Activated naive CD4-positive, alpha-beta T cell treated with anti-CD3 and anti-CD28 coated beads for 36 hours (primary cell): ENCODE measurements at places on chromosomes 7 and 10.

DNA sequence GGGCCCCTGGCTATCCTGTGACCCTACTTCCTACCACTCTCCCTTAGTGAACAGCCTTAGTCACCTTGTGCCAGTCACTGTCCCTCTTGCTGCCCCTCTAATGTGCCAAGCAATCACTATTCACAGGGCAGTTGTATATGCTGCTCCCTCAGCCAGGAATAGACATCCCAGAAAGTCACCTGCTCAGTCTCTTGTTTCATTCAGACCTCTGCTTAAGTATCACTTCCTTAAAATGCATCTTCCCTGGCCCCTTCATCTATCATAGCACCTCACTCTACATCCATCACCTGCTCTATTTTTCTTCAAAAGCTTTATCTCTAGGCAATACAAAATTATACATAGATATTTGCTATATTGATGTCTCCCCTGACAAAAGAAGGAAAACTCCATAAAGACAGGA lies 328.4 kb upstream of the NFE2L3 start:
- DNase-seq = no peak

- DNase-seq = no peak
These were observed 6.9 kb downstream of the MTG1 start for GRCh38 chr10:133400624-133401424.

GRCh38 chr7:123533929-123534382 lies 439 bp downstream of the IQUB start:
- DNase-seq = peak; percentile 20

GRCh38 chr10:31051703-31052102 lies 20.0 kb upstream of the ZNF438 start:
- DNase-seq = no peak

- DNase-seq = no peak
These were observed 28.1 kb upstream of the DNMBP start for GRCh38 chr10:100037758-100038315.

GRCh38 chr7:70072220-70072619 lies 473.9 kb downstream of the AUTS2 start:
- no peak for DNase-seq

- peak; percentile 71 for DNase-seq
These were observed 623 bp downstream of the TYSND1 start for GRCh38 chr10:70145666-70146488.

- no peak for DNase-seq
These were observed 113.7 kb upstream of the ANKRD1 start for GRCh38 chr10:91034494-91035159.

DNA sequence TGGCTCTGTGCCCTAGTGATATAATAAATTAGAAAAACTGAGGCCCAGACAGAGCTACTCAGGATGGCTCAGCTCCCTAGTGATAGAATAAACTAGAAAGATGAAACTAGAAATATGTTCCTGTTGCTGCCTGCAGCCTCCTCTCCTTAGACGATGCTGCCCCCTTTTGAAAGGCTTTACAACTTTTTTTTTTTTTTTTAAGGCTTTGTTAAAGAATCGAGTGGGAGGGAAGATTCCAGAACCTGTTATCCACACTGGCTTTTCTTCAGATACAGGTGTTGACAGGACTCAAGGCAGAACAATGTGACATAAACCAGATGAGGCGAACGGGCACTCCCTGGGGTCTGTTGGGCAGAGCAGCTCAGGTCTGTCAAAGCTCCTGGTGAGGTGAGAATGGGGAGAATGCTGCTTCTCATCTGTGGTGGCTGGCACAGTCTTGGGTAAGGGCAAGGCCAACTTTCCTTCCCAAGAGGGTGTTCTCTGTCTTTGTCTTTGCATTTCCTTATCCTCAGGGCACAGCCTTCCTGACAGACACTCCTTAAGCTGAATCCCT lies 175.1 kb downstream of the COBL start:
- DNase-seq = peak; percentile 31

DNA sequence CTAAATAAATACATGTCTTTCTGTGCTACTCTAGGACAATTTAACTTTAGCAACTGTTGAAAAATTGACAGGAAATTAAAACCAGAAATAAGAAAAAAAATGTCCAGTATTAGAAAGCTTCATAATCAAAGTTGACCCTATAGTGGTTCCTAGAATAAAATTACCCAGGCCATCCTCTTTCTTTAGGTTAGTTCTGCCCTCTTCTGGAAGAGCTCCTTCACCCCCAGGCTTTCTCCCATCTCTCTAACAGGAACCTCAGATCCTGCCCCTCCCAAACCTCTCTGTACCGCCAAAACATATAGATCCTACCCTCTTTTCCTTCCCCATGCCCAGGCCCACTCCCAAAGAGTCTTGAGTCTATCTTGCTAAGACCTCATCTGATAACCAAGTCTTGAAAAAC lies 159.4 kb upstream of the CDK1 start:
- DNase-seq = no peak

GRCh38 chr7:152335900-152336571 lies 99.8 kb downstream of the KMT2C start:
- no peak for DNase-seq

GRCh38 chr7:154905146-154905545 lies 97.8 kb downstream of the PAXIP1 start:
- no peak for DNase-seq

DNA sequence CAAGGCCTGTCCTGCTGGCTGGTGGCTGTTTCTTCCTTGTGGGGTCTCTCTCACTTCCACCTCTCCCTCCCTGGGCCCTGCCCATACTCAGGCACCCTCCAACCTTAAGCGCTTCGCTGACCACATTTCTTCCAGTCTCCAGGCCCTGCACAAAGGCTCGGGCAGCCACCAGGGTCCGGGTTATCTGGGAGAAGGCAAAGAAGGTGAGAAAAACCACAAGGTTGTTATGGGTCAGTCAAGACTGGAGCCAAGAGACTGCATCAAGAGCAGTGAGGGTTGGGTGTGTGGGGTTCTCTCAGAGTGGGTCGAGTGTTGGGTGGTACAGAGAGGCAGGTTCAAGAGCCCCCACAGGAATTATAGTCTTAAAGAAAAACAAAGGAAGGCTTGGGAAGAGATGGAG lies 2.6 kb downstream of the GPC2 start:
- DNase-seq = no peak

GRCh38 chr7:24834128-24834798 lies 77.0 kb upstream of the GSDME start:
- DNase-seq = no peak

DNA sequence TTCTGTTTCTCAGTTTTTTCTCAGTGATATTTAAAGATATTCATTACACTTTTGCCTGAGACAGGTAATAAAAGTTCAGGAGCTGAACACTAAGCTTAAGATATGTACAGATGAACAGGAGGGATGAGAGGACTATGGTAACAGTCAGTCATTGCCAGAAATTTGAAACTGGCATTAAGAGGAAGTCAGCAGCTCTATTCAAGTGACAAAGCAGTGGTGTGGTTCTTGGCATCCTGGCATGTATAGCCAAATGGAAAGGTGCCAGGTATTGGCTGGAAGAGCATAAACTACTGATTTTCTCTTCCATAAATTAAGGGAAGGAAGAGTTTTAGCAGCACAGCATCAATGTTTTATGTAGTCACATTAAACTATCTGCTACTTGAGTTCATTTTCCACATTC lies 22.7 kb downstream of the HOXA1 start:
- DNase-seq = no peak

GRCh38 chr7:155808549-155809331 lies 3.5 kb downstream of the SHH start:
- no peak for DNase-seq

- DNase-seq = no peak
These were observed 24.3 kb upstream of the C10orf105 start for GRCh38 chr10:71743866-71744265.

DNA sequence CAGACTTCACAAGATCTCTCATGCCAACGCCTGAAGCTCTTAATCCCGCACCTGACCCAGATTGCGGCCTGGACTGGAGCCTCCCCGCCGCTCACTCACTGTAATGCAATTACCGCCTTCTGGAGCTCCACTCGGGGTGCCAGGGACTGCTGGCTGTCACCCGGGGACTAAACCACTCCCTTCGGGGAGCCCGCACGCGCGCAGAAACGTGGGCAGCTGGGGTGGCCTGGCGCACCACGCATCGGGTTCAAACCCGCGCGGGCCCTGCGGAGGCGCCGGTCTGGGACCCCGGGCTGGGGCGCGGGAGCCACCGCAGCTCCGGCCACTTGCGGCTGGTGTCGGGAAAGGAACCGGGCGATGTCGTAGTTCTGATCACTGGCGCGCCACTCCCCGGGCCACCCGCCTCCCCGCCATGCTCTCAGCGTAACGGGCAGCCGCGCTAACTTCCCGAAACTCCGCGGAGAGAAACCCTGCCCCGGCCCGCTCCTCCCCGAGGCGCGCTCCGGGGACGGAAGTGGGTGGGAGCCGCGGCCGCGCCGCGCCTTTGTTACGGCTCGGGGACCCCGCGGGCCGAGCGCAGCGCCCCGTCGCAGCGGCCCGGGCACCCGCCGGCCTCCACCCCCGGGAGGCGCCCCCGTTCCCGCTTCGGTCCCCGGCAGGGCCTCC lies 100.3 kb upstream of the SVIL start:
- peak; percentile 63 for DNase-seq

- no peak for DNase-seq
These were observed 44.3 kb downstream of the SCRN1 start for GRCh38 chr7:29945259-29945809.

GRCh38 chr10:44801383-44802327 lies 109.5 kb upstream of the TMEM72 start:
- DNase-seq = no peak

DNA sequence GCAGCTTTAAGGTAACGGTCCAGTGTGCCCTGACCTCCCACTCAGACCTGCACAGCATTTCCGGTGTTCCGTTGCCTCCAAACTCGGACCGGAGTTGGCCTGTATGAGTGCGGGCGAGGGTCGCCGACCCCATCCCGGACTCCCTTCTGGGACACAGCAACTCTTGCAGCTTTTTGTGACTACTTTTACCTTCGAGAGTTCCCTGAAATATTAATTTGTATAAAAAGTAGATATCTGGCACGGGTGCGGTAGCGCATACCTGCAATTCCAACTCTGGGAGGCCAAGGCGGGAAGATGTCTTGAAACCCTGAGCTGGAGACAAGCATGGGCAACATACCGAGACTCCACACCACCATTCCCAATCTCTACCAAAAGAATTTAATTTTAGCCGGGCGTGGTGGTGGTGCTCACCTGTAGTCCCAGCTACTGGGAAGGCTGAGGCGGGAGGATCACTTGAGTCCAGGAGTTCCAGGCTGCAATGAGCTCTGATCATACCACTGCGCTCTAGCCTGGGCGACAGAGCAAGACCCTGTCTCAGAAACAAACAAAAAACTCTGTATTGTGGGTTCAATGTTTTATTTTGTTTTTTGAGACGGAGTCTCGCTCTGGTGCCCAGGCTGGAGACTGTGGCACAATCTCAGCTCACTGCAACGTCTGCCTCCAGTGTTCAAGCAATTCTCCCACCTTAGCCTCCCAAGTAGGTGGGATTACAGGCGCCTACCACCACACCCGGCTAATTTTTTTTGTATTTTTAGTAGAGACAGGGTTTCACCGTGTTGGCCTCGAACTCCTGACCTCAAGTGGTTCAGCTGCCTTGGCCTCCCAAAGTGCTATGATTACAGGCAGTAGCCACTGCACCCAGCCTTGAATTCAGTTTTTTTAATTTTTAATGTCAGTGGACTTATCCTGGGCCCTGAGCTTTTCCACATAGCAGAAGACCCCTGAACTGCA lies 1.1 kb upstream of the PPP1R35 start:
- no peak for DNase-seq

DNA sequence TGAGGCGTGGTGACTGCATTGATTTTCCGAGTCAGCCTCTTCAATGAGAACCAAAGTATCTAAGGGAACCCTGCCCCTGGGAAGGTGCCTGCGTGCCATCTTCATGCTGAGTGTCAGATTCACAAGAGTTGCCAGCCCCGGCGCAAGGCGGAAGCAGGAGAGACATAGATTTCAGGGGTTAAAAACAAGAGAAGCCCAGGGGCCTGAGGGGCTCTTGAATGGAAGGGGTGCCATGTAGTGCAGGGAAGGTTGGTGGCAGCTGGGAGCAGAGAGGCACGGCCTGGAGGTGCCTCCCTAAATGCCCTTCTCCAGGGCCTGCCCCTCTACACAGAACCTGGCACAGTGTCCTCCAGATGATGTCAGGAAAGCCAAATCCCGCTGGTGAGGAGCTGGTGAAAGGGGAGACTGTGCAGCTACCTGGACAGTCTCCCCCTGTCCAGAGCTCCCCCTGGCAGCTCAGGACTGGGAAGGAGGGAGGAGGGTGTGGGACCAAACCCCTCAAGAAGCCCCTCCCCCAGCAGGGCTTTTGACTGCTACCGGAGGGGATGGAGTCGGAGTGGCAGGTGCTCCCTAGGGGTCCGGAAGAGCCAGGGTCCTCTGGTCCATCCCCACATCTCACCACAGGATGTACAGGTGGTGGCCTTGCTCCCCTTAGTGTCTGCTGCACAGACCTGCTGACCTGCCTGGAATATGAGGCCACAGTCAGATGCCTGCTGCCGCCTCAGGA lies 137.9 kb downstream of the TCERG1L start:
- DNase-seq = no peak

DNA sequence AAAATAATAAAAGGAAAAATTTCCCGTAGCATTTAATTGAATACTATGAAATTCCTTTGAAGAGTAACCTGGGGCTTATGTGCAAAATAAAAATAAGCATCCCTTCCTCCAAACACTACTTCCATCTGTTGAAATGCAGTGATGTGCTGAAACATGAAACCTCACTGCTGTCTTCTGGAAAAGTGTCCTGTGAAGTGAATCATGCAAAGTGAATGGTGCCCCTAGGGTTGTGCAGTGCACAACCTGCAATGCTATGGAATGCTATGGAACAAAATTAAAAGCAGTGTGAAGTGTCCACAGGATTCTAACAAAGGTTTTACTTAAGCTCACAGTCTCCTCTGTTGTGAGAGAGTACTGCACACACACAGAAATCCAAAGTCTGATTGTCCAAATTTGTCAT lies 480.9 kb downstream of the ETV1 start:
- DNase-seq = no peak

GRCh38 chr7:18276380-18276779 lies 219.2 kb upstream of the HDAC9 start:
- no peak for DNase-seq

GRCh38 chr7:157041514-157042277 lies 31.2 kb upstream of the MNX1 start:
- no peak for DNase-seq

DNA sequence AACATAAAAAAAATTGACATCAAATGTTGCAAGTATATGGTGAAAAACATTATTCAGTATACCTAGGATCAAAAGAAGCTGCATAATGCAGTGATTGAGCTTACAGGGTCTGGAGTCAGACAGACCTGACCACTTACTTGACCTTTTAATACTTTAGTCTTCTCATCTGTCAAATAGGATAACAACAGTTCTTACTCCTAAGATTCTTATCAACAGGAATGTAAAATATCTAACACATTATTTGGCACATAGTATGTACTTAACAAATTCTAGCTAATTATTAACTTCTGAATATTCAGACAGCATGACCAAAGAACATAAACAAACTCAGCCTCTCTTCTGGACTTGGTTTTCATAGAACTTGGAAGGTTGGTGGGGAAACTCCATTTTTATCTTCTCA lies 45.6 kb upstream of the PIP4K2A start:
- DNase-seq = no peak

DNA sequence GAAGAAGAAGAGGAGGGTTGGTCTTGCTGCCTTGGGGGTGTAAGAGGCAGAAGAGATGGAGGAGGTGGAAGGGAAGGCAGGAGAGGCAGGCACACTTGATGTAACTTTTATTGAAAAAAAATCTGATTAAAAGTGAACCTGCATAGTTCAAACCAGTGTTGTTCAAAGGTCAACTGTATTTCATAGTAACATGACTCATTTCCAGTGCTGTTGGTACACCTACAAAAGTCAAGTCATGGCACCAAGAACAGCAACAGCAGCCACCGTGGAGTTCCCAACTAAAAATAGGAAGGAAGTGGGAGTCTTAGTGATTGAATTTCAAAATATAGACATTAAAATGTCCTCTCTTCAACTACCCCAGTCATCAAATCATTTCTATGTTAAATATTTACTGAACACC lies 88.5 kb downstream of the CTNNA3 start:
- no peak for DNase-seq
